Stimulated activated CD4-positive, alpha-beta T cell treated with anti-CD3 and anti-CD28 coated beads, Interleukin-12 subunit alpha, Interleukin-12 subunit beta, amount 100 ng/mL, for 24 hours (primary cell): ENCODE measurements at places on chromosomes 4 and X.

GRCh38 chr4:142600952-142601351, 245.1 kb downstream of the INPP4B start:
- no peak for DNase-seq

DNA sequence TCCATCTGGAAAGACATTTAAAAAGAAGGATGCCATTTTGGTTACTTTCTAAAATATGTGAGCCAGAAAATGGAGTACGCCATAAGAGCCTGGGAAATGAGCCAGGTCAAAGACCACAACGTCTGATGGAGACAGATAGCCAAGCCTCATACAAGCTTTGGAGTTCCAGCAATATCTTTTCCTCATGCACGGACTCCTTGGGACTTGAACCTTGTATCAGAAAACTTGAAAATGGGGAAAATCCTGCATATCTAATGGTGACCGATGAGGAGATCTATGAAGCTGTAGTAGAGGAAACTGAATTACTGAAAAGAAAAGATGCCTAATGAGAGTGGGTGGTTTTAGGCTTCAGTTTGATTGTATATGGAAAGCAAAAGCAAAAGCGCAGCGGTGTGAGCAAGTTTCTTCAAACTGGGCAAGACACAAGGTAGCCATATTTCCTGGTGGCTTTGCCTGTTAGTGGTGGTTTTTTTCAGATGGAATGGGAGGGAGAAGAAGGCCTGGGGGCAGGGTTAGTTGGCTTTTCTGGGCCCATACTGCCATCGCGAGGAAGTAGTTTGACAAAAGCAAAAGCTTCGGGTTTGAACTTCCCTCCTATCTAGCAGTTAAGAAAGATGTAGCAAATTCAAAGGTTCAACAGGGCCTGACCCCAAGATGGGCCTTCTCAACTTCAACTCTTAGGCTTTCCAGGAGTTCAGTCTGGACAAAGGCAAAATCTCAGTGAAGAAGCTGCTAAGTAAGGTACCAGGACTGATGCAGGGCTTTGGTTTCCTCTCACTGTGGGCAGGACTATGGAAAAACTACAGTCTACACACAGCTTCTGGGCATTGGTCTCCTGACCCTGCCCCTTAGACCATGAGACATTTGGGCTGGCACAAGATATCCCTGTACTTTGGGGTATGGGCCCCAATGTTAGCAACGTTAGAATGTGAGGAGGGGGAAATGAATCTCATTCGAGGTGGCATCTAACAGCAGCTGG, 210.0 kb upstream of the STK26 start:
- DNase-seq = peak; percentile 29

- no peak for DNase-seq
Observed at GRCh38 chr4:176102414-176103063, 36.9 kb downstream of the WDR17 start.

DNA sequence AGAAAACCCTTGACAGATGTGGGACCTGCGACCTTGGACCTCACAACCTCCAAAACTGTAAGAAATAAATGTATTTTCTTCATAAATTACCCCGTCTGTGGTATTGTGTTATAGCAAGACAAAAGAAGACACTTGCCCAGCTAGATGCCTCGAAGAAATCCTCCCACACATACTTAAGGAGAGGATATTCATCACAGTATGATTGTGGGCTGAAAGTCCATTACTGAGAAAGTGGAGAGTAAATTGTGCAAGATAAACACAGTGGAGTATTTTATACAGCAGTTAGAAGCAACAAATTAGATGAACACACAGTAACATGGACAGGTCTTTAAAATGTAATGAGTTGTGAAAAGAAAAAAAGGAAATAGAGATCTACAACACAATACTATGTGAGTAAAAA, 25.8 kb upstream of the PLA2G12A start:
- DNase-seq = no peak

DNA sequence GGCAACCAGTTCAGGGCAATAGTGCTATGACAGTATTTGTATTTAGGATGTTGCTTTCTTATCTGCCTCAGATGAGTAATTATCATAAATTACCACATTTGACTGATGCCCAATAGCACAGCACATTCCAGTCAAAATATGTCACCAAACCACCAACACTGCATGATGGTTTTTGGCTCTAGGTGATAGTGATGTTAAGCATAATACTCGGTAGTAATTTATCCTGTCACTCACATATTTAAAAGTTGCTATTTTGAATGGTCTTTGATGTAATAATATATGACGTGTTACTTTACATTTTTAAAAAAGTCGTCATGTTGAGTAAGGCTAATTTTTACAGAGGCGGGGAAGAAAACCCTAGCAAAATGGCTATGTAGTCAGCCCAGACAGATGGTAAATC, 42.5 kb downstream of the UNC5C start:
- no peak for DNase-seq

DNA sequence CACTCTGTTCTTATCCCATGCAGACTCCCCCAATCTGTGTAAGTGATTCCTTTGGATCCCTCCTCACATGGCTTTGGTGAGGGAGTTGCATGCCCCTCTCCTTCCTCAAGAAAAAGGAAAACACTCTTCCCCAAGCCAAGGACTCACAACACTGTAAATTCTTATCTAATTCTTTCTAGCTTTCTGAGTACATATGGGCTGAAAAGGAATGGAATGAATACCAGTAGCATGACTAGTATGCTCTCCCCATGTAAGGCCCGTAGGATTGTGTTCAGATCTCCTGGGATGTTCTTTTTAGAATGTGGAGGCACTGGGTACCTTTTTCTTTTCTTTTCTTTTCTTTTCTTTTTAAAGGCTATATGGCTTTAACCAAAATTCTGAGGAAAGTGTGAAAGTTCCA, 17.0 kb upstream of the MAGED1 start:
- no peak for DNase-seq

GRCh38 chrX:39823854-39824253, 273.9 kb downstream of the BCOR start:
- no peak for DNase-seq

DNA sequence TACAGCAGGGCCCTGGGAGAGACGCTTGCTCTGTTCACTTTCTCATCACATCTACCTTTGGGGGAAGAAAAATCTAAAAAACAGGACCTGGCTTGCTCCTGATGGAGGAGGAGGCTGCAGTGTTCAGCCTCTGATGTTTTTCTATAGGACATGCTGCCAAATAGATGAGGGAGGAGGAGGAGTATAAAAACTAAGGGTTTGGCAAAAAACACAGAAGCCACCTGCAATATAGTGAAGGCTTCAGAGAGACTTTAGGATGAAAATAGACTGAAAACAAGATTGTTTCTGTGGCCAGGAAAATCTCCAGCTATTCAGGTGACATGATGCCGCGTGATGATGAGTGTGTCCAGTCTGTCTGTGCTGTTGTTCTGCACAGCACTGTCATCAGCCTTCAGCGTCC, 160.6 kb downstream of the PTTG2 start:
- DNase-seq = no peak

DNA sequence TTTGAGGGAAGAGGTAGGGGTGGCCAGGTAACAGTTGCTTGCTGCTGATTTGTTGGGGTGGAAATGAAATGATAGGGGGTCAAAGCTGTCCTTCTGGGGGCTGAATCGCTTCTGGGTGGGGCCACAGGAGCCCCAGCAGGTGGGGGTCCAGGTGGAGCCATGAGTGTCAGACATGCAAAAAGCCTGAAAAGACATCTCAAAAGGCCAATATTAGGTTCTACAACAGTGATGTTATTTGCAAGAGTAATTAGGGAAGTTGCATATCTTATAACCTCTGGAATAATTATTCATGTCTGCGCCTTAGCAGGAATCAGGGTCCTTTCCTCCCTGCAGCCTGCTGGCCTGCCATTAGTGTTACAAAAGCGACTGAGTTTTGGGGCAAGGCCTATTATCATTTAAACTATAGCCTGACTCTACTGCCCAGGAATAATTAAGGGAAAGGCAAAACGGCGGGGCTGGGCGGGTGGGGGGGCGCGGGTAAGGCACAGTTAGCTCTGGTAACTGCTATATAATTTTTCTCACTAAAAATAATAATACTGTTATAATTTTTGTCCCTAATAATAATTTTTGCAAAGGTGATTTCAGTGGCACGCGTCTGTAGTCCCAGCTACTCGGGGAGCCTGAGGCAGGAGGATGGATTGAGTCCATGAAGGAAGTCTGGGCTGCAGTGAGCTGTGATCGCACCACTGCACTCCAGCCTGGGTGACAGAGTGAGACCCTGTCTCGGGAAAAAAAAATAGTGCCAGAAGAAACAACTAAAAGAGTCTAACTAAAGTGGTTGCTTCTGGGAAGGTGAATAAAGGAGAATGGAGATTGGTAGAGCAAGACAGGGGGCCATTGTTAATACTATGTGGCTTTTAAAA, 145.7 kb downstream of the MAGEB17 start:
- no peak for DNase-seq

- no peak for DNase-seq
Observed at GRCh38 chr4:14445882-14446281, 556.4 kb upstream of the CPEB2 start.

- no peak for DNase-seq
Observed at GRCh38 chr4:16227462-16227868, 1.2 kb upstream of the TAPT1 start.

DNA sequence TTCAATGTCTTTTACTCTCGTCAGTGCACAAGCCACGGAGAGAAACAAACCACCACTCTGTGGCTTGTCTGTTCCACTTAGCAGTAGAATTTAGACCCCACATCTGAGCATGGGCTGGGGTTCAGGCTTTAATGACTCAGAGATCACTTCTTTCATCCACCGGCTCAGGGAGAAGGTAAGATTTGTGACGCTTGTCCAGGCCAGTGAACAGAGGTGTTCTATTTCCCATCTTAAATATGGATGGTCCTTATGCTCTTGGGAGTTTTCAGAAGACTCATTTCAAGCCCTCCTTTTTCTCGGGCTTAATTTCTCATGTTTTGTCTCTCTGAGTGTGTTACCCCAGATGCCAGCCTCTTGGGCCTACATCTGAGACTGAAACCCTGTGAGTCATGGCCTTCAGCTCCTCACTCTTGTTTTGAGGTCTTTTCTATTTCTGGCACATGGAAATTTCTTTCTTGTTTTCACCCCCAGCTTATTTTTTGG, 127.4 kb upstream of the SFRP2 start:
- DNase-seq = peak; percentile 2

- no peak for DNase-seq
Observed at GRCh38 chr4:89140168-89140759, 28.9 kb downstream of the TIGD2 start.

DNA sequence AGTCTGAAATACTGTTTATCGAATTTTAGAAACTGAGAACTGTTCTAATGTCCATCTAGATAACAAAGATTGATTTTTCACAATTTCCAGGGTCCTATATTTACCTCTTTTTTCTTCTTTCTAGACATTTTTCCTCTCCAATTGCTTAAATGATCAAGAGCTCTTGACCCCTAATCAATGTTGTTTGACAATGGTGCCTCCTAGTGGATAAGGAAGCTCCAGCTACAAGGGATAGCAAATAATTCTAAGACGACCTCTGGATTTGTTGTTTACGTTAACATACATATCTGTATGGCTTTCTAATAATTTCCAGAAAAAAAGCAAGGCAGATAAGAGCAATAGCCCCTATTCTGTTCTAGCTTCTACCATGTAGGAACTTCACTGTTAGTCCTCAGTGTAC, 35.8 kb downstream of the GPR82 start:
- DNase-seq = no peak

- no peak for DNase-seq
Observed at GRCh38 chr4:23782778-23783437, 106.9 kb downstream of the PPARGC1A start.

- DNase-seq = no peak
Observed at GRCh38 chr4:103374306-103374705, 176.2 kb upstream of the CENPE start.

- no peak for DNase-seq
Observed at GRCh38 chr4:89427782-89428181, 120.2 kb upstream of the GPRIN3 start.

GRCh38 chr4:126385954-126386353, 1071.2 kb downstream of the FAT4 start:
- DNase-seq = no peak

DNA sequence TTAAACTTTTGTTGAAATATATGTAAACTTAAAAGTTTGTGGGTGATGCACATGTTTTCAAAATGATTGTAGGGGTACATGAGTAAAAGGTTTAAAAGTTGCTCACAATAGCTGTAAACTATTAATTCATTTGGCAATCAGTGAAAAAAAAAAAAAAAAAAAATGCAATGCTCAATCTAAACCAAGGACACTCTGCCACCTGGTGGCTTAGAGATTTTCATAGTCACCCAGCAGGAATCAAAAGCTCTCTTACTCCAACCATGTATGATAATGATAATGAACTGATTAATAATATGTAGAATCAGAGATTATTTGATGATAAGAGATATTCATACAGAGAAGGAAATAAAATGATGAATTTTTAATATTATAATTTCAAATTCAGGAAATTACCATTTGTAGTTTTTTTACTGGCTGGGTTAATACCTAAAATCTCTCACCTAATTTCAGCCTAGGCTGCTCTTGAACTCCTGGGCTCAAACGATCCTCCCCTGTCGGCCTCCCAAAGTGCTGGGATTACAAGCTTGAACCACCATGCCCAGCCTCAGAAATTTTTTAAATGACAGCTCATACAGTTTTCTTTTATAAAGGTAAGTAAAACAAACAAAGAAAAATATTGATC, 46.9 kb upstream of the SLC25A4 start:
- no peak for DNase-seq

DNA sequence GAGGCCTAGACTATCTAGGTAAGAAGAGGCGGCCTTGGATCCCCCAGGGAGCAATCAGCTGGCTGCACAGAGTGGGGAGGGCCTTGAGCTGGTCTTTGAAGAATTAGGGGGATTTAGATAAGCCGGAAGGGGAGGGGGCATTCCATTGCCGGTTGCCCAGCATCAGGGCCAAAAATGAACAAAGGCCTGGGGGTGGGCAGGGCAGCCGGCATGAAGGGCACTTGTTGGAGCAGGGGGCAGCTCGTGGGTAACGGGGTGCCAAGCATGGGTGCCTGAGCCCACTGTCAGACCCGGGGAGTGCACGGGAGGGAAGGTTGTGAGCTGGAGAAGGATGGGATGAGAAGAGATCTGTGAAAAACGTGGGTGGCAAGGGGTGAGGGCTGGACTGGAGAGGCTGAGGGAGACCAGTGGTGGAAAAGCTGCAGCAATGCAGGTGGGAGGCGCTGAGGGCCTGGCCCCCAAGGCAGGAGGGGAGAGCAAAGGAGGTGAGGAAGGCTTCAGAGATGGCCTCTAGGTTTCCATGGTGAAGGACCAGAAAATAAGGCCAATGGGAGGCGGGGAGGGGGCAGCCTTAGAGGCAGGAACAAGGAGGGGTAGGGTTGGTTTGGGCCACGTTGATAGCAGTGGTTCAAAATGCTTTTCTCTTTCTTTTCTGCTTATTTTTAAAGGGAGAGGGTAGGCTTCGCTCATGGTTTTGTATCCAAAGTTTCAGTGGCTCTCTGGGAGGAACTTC, 8.6 kb downstream of the KLF3 start:
- DNase-seq = no peak
